ENCODE measurements at places on chromosomes 4 and X. TPM values are rescaled to one million over a fixed set of nuclear protein-coding genes. Genes with fewer than 3 reads are reported as not detected.

The SOWAHD gene
- total RNA-seq: 0.55 TPM

- H3K4me3 ChIP-seq: no peak overlapping the region
- H3K27ac ChIP-seq: no peak overlapping the region
- H3K27me3 ChIP-seq: peaks cover 6% of the 10 kb centered on the region
These were observed 4.8 kb upstream of the TMEM154 start for GRCh38 chr4:152684587-152684986.

- no peaks in the 10 kb centered on the region for H3K4me1 ChIP-seq
- H3K4me3 ChIP-seq: no peak overlapping the region
- no peaks in the 10 kb centered on the region for H3K27me3 ChIP-seq
- H3K36me3 ChIP-seq: peaks cover 14% of the 10 kb centered on the region
- H3K27ac ChIP-seq: no peak overlapping the region
These were observed 58.6 kb upstream of the MCF2 start for GRCh38 chrX:139766545-139766983.

GRCh38 chr4:97691111-97691605, 452.1 kb downstream of the STPG2 start:
- no peaks in the 10 kb centered on the region for H3K4me1 ChIP-seq
- H3K36me3 ChIP-seq: no peaks in the 10 kb centered on the region
- H3K4me3 ChIP-seq: no peak overlapping the region
- no peak overlapping the region for H3K27ac ChIP-seq

The PQBP1 gene
- total RNA-seq: 85.0 TPM

GRCh38 chr4:52869196-52869595, 7.1 kb downstream of the RASL11B start:
- H3K27me3 ChIP-seq: no peaks in the 10 kb centered on the region
- H3K4me3 ChIP-seq: no peak overlapping the region
- H3K27ac ChIP-seq: no peak overlapping the region
- no peak for DNase-seq

- H3K4me3 ChIP-seq: no peak overlapping the region
- H3K27ac ChIP-seq: no peak overlapping the region
- no peak for DNase-seq
- H3K4me1 ChIP-seq: no peaks in the 10 kb centered on the region
- no peaks in the 10 kb centered on the region for H3K27me3 ChIP-seq
These were observed 145.6 kb downstream of the SPATA18 start for GRCh38 chr4:52196606-52197130.

GRCh38 chr4:38787693-38788092, 4.9 kb upstream of the TLR10 start:
- H3K36me3 ChIP-seq: no peaks in the 10 kb centered on the region
- H3K27me3 ChIP-seq: peaks cover under 1% of the 10 kb centered on the region
- no peak overlapping the region for H3K27ac ChIP-seq
- H3K4me3 ChIP-seq: no peak overlapping the region
- no peak for DNase-seq
- H3K4me1 ChIP-seq: peaks cover 8% of the 10 kb centered on the region

DNA sequence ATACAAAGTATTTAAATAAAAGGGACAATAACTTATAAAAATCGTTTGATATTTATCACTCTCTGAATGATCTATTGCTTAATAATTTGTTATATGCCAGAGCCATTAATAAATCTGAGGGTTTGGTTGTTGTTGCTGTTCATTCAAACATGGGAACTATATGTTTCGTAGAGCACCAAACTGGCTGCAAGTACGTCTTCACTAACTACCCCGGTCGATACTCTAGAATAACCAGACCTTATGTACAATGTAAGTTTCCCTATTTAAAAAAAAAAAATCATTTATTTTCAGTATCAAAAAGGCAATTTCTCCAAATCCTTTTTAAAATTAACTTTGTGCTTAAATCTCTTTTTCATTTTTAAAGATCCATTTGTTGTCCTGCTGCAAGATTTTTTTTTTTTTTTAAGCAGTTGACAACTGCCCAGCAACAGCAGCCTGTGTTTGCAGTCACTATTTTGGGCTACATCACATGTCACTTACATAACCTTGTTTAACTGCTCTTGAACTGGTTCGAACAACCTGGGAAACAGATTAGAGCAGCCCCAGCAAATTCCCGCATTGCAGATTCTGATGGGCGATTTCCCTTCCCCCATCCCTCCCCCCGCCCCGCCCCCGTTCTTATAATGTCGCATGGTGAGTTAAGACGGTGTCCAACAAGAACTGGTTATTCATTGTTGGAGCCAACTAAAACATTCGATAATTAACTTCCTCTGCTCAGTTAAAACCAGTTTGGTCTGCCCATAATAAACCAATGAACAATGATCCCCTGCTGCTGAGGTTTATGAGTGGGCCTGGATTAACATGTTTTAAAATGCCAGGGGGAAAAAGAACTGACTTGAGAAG, 238.9 kb downstream of the NR3C2 start:
- no peaks in the 10 kb centered on the region for H3K27me3 ChIP-seq
- no peaks in the 10 kb centered on the region for H3K4me1 ChIP-seq
- no peaks in the 10 kb centered on the region for H3K36me3 ChIP-seq
- no peak overlapping the region for H3K4me3 ChIP-seq
- no peak for DNase-seq

DNA sequence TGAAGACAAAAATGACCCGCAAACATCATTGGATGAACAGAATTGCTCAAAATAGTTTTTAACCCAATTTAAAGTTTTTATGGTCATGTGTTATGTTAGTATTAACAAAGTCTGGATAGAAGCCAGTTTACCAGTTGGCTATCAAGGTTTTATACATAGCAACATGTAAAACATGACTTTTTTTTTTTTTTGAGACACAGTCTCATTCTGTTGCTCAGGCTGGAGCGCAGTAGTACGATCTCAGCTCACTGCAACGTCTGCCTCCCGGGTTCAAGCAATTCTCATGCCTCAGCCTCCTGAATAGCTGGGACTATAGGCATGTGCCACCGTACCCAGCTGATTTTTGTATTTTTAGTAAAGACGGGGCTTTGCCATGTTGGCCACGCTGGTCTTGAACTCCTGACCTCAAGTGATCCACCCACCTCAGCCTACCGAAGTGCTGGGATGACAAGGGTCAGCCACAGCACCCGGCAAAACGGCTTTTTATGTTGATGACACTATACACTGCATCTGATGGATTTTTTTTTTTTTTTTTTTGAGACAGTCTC, 3.4 kb downstream of the SAT1 start:
- H3K27ac ChIP-seq: no peak overlapping the region
- peaks cover 27% of the 10 kb centered on the region for H3K36me3 ChIP-seq
- H3K4me1 ChIP-seq: peaks cover 26% of the 10 kb centered on the region

All from activated CD4-positive, alpha-beta memory T cell treated with anti-CD3 and anti-CD28 coated beads for 36 hours (primary cell).